ENCODE measurements at places on chromosomes 1 and 21. TPM values are rescaled to one million over a fixed set of nuclear protein-coding genes. Genes with fewer than 3 reads are reported as not detected.

CD34 gene
- 45.5 TPM for total RNA-seq

GRCh38 chr1:62230718-62231117 lies 36.1 kb downstream of the L1TD1 start:
- DNase-seq = no peak

OPRD1 gene
- not detected for total RNA-seq

CRYBG2 gene
- 0.06 TPM for total RNA-seq

F5 gene
- 3.8 TPM for total RNA-seq

DNA sequence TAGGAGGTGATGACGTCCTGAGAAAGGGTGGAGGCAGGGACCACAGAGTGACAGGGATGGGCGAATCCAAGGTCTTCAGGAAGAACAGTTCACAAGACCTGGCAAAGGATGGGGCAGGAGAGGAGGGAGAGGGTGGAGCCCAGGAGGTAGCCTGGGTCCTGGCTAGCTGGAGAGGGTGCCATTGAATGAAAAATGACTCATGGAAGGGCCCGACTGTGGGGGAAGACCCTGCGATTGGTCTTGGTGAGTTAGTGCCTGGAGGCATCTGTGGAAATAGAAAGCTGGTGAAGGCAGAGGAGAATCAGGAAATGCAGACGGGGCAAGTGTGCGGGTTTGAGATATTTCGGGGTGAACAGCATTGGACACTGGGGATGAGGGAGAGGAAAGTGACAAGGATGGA lies 60.3 kb upstream of the SLC45A1 start:
- DNase-seq = no peak

KRTAP20-1 gene
- total RNA-seq = not detected

LPAR3 gene
- not detected for total RNA-seq

- no peak for DNase-seq
Measured at GRCh38 chr1:117049857-117050256, 10.3 kb upstream of the TTF2 start.

CYYR1 gene
- total RNA-seq = 26.0 TPM

DNA sequence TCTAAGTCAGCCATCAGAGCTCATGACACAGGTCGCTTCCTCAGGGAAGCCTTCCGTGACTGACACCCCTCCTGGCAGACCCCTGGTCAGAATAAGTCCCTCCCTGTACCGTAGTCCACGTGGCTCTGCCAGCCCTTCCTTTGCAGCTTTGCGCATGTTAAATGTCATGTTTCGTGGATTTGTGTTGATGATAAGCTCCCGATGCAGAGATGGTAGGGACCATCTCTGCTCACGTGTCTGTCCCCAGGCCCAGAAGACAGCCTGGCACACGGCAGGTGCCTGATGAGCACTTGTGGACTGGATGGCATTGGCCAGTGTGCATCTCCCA lies 75.9 kb downstream of the DHRS3 start:
- peak; percentile 49 for DNase-seq

EDARADD gene
- total RNA-seq = 0.35 TPM

- no peak for DNase-seq
Measured at GRCh38 chr1:238558156-238558555, 667.4 kb upstream of the ZP4 start.

GRCh38 chr1:178688244-178688643 lies 36.8 kb upstream of the RALGPS2 start:
- DNase-seq = no peak

ERG gene
- total RNA-seq = 37.4 TPM

REN gene
- total RNA-seq = 1.3 TPM

DNA sequence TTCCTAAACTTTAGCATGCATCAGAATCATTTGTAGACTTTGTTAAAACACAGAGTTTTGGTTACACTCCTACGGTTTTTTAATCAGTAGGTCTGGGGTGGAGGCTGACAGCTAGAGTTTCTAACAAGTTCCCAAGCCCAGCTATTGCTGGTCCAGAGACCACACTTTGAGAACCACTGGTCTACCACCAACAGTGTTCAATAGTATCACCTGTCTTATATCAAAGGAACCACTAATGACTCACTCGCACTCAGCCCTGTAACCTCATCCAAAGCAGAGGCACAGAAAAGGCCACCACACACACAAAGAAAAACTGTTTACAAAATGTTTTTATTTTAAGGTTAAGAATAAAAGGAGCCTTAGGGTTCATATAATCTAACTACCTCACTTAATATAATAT lies 68.7 kb downstream of the HIVEP3 start:
- DNase-seq = no peak

DNA sequence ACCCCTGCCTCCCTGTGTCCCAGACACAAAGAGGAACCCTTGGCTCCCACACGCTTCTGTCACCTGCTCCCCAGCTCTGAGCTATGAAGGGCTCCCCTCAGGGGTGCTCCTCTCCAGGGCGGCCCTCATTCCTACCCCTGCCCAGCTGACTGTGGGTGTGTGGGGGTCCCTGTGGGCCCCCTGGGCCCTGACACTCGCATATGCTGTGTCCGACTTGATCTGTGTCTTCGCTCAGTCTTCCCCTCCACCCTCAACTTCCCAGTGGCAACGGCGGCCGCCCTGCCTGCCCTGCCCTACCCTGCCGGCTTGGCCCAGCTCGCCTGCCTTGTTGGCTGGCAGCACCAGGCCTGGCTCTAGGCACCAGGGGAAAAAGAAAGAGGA lies 1.2 kb downstream of the KCNQ4 start:
- DNase-seq = no peak

DNA sequence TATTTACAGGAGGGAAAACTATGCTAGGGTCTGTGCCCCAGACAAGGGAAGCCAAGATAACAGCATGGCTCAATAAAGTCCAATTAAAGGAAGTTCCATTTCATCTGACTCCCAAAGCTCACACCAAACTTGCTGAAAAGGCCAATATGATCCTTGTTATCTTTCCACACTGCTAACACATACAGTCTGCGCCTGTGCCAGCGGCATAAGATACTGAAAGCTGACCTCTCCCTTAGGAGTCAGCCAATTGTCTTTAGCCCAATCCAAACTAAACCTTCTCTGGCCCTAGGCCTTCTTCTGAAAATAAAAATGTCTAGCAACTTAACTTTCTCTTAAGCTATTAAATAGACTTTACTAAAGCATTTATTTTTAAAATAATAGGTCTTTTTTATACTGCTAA lies 179.0 kb upstream of the PLD5 start:
- no peak for DNase-seq

DNA sequence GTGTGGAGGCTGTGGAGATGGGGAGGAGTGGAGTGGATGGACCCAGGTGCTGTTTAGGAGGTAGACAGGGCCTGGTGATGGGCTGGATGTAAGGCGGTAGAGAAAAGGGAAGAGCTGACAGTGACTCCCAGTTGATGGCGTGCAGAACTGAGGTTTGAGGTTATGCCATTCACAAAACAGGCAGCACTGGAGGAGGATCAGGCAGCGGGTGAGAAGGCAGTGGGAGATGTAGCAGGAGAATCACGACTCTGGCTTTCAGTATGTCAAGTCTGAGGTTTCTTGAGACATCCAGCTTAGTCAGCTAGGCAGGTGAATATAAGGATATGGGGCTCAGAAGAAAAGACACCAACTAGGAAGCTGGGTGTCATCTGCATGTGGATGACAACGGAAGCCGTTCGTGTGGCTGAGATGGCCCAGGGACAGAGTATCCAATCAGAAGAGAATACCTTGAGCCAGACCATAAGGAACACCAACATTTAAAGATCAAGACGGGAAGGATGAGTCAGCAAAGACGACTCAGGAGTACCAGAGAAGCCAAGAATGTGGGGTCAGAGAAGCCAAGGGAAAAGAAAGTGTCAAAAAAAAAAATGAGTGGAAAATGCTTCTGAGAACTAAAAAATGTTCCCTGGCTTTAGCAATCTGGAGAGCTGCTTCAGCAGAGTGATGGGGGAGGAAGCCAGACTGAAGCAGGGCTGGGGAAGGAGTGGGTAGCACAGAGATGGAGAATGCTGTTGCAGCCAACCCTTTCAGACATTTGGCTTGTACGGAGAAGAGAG lies 15.2 kb downstream of the LRRN2 start:
- no peak for DNase-seq

- DNase-seq = no peak
Measured at GRCh38 chr1:89781494-89782126, 39.2 kb upstream of the LRRC8D start.

DNA sequence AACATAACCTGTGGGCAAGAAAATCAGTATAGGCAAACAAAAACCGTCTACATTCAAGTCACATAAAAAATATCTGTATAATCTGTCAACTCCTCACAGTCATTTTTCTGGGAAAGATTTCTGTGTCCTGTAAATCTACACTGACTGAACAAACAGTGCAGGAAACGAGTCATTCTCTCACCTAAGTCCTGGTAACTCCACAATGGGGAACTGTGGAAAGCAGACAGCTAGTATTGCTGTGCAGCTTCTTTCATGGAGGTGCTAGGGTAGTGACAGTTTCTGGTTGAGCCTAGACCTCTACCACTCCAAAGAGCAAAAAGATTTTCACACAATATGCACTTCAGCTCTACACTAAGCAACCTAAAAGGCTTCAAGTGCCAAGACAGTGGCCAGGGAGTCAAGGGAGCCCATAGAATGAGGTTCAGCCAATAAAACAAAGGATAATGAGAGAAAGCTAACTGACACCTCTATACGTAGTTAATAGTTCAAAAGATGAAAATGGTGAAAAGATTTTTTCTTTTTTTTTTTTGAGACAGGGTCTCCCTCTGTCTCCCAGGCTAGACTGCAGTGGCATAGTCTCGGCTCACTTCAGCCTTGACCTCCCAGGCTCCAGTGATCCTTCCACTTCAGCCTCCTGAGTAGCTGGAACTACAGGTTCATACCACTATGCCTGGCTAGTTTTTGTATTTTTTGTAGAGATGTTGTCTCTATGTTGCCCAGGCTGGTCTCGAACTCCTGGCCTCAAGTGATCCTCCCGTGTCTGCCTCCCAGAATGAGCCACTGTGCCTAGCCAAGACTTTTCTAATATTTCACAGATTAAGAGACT lies 5.5 kb downstream of the PTP4A2 start:
- no peak for DNase-seq

DNA sequence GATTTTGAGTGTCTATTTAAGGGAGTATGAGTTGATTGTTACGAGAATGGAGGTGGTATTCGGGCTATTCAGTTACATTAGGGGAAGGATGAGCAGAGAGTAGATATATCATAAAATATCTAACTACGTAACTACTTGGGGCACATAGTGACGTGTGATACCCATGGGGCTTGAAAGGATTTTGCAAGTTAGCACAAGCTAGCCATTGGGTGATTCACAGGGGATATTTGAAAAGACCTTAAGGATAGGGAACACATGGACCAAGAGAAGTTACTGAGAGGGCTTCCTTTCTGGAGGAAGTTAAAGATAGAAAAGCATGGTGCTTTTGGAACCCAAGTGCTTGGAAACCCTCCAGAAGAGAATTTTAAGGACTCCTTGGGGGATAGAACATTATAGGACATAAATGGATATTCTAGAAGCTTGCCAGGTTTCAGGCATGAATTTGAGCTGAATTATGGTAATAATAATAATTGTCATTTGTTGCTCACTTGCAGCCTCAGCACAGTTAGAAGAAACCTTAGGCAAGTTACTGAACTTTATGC lies 5.4 kb downstream of the DISP1 start:
- no peak for DNase-seq

LCE2C gene
- total RNA-seq = not detected

DNA sequence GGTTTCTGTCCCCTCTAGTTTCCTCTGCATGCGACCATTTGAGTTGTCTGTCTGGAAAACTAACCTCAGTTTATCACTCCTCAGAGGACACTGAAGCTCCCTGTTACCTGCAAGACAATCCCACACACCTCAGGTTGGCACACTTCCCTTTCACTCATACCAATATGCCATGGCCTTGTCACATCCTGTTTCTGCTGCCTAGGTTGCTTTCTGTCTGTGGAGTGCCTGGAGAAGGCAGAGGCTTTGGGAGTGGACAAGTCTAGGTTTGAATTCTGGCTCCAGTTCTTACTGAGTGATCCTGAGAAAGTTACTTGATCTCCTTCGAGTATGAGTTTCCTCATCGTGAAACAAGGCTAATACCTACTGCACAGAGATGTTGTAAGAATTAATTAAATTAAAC lies 171.5 kb upstream of the CACYBP start:
- no peak for DNase-seq

DNA sequence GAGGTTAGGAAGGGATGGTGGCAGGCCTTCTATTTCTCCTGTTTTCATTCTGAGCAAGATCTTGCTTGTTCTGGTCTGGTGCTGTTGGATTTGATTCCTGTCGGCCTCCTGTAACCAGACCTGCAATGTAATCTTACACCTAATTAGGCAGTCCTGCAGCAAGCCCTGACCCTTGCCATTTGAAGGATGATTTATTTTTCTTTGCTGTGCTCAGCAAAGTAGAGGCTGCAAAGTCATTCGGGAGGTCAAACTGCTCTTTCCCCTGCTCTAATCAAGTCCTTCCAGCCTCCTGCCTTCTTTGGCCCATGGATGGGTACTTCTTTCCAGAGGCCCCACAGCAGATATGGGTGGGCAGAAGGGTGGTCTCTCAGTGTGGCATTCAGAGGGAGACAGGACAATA lies 417.7 kb upstream of the USP24 start:
- no peak for DNase-seq

GRCh38 chr1:27132624-27133023 lies 22.3 kb downstream of the SLC9A1 start:
- no peak for DNase-seq

- no peak for DNase-seq
Measured at GRCh38 chr1:147558045-147558444, 16.7 kb downstream of the BCL9 start.

GRCh38 chr1:157104598-157105293 lies 5.1 kb upstream of the ETV3L start:
- no peak for DNase-seq

DNA sequence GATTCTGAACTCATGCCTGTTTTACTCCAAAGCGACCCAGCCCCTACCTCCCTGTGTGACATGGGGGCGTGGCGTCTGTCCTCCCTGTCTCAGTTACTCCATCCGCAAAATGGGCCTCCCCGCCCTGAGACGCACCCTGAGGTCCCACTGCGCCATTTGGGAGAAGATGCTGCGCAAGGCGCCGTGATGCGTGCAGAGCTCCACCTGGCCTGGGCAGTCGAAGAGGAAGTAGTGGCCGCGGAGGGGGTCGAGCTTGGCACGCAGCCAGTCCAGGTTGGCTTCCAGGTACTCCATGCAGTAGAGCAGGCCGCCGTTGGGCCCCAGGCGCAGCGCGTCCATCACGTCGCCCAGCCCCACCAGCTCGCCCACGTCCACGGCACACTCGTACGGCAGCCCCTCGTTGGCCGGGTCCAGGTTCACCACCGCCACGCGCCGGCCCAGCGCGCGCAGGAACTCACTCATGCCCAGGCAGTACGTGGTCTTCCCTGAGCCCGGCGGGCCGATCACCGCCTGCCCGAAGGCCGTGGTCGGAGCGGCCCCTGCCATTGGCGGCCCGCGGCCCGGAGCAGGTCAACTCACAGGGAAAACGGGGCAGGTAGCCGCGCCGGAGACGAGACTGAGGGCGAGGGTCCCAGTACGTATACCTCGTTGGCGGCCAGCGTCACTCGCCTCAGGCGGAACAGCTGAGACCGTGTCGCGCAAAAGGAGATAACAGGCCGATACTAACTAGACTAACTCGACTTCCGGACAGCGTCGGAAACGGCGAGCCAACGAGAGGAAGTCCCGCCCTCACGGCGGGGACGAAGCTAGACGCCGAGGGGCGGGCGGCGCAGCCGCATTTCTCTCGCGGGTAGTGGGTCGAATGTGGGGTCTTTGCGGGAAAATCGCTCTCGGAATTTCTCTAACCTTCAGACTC lies at the start of gene GPN2:
Gene GPN2 (minus strand): TSS at position 733 of the 916 bp plus-strand sequence. CDS start 187 bp downstream, at position 546.
- peak; percentile 91 for DNase-seq

GRCh38 chr1:64962441-64962840 lies 3.9 kb downstream of the JAK1 start:
- no peak for DNase-seq

MR1 gene
- 14.2 TPM for total RNA-seq

Data from mesenteric fat pad (tissue), 1 donor.